ENCODE measurements at places on chromosomes 3 and 15. TPM values are rescaled to one million over a fixed set of nuclear protein-coding genes. Genes with fewer than 3 reads are reported as not detected.

DVL3 gene
- 36.2 TPM for total RNA-seq

SOX14 gene
- not detected for total RNA-seq

GRCh38 chr15:73964736-73965093 is 27.4 kb downstream of the STOML1 start:
- peak; percentile 76 for DNase-seq

DNA sequence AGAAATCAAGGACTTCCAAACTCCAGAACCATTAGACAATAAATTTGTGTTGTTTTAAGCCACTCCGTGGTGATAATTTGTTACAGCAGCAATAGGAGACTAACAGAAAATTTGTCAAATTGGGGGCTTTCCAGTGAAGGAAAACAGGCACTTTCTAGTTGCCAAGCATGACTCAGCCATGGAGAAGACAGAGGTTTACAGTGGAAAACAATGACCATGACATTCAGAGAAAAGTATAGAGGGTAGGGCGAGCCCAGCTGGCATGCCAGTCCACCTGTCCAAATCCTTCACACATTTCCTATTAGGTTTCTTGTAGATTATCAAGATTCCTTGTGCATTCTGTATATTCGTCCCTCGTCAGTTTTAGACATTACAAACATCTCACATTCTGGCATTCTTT is 24.9 kb downstream of the SLCO2A1 start:
- DNase-seq = no peak

DNA sequence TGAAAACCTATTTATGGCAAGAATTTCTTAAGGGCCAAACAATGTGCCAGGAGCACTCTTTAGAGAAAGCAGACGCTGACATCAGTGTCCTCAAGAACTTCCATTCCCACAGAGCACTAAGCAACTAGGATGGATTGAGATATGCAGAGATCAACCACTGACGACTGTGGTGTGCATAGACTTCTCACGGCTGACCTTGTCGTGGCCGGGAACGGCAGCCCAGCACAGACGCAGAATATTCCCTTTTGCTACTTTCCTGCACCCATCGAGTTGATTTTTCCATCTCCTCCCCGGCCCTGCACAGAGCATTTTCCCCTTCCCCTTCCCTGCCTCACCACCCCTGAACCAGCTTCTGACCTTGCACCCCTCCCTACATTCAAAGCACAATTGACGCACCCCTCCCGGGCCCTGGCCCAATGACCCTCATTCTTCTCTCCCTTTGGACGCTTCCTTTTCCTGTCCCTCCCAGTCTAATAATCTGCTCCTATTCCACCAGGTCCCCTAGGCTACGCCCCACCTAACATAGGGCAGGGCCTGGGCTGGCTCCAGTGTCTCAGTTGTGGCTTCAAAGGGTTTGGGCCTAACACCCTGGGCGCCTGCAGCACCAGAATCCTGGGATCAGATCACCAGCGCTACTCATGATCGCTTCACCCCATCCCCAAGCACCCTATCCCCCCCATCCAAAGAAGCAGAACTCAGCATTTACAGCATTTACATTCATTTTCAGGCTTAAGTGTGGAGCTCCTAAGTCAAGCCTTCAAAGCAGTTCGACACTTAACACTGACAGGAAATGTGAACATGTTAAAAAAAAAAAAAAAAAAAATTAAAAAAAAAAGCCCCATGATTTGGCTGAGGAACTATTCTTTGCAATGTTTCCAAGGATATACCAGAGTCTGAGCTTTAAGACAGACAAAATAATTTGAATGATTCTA is 151.2 kb downstream of the FOXP1 start:
- DNase-seq = peak; percentile 55

- no peak for DNase-seq
These were observed 248.9 kb downstream of the SV2B start for GRCh38 chr15:91348752-91349500.

GRCh38 chr3:24986612-24987011 is 441.5 kb upstream of the RARB start:
- no peak for DNase-seq

DNA sequence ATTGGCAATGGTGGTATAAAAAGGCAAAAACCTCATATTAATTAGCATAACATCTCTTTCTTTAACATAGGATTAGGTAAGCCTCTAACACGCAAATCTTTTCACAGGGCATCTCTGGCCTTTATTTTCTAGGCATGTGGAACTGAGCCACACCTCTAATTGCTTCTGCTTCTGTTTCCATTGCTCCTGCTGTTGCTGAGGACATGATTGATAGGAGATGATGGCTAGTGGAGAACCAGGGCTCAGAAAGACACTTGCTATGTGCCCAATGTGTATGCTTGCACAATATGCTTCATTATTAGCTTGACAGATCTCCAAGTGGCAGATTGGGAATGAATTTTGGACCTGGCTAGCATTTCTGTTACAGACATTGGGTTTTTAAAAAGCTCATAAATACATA is 114.5 kb downstream of the EPHA3 start:
- DNase-seq = no peak

GRCh38 chr3:190074817-190075216 is 45.9 kb downstream of the P3H2 start:
- no peak for DNase-seq

GRCh38 chr3:173065543-173065981 is 75.5 kb downstream of the SPATA16 start:
- no peak for DNase-seq

GRCh38 chr3:177932346-177932745 is 603.9 kb upstream of the KCNMB2 start:
- no peak for DNase-seq

DNA sequence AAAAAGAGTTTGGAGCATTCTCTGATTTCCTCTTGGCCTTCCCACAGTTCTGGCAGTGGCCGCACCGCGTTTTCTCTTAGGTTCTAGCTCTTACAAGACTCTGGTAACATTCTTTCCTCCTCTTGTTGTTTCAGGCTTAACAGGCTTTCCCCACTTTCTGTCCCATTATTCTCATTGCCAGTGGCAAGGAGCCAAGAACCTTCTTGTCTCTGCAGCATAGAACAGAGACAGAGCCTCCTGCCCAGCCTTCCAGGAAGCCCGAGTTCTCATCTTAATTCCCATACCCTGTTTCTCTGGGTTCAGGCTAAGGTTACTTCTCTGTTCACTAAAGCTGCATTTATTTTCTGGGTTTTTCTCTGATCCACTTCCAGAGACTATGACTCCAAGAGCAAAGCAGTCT is 61.1 kb downstream of the DUT start:
- DNase-seq = no peak
